ENCODE measurements at places on chromosomes 6 and 20.

- DNase-seq, result no peak
Observed at GRCh38 chr6:160057080-160057479, 64.5 kb upstream of the SLC22A1 start.

- DNase-seq, result no peak
Observed at GRCh38 chr6:14571746-14572145, 454.2 kb downstream of the CD83 start.

DNA sequence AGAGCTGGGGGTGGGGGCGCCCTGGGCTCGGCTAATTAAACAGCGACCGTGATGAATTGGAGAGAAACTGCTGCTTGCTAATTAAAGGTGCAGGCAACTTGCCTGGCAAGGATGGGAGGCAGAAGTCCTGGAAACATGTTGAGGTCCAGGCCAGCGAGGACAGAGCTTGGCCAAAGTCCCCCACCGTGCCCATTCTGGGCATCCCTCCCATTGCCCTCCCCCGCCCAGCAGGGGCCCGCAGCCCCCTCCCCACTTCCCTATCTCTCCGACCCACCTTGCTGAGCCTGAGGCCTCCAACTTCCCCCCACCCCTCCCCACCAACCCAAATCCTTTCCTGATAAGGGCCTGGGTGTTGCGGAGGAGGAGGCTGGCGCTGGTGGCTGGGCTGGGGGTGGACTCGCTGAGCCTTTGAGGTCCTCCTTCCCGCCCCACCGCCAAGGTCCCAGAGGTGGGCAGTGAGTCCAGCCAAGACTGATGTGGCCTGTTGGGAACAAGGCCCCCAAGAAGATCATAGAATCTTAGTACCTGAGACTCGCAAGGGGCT is 23.3 kb downstream of the C20orf203 start:
- DNase-seq, result no peak

- no peak for DNase-seq
Observed at GRCh38 chr6:24273096-24273870, 84.6 kb downstream of the DCDC2 start.

DNA sequence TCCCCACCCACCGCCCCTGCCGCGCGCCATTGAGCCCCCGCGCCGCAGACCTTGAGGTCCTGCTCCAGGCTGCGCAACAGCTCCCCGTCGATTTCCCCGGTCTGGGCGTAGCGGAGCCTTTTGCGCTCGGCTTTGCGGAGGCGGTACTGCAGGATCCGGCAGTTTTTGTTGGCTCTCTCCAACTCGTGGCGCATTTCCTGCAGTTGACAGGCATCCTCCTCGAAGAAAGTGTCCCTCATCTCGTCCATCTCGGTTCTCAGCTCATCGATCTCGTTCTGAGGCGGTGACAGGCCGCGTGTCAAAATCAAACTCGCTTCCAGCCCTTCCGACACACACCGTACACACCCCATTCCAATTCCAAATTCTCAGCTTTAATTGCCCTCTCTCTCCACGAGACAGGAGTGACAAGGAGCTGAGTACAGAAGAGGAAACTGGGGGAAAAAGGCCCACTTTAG is 4.3 kb downstream of the MTCL3 start:
- DNase-seq, result no peak
